ENCODE measurements at places on chromosomes 12 and 14. TPM values are rescaled to one million over a fixed set of nuclear protein-coding genes. Genes with fewer than 3 reads are reported as not detected.

Gene OR6C75
- not detected for total RNA-seq

GRCh38 chr14:51596488-51597117, 55.1 kb upstream of the FRMD6 start:
- DNase-seq: no peak

GRCh38 chr14:105847400-105847799, 321.0 kb downstream of the TMEM121 start:
- no peak for DNase-seq

Gene NUAK1
- 38.8 TPM for total RNA-seq

GRCh38 chr12:129815846-129816245, 88.0 kb downstream of the TMEM132D start:
- no peak for DNase-seq

GRCh38 chr12:93766371-93766770, 89.2 kb downstream of the CRADD start:
- no peak for DNase-seq

GRCh38 chr12:109479761-109480160, 2.3 kb downstream of the UBE3B start:
- DNase-seq: no peak

Gene A2M
- total RNA-seq: 569 TPM

Gene FAM161B
- total RNA-seq: 3.8 TPM

- no peak for DNase-seq
Observed at GRCh38 chr14:71638523-71639196, 293.6 kb upstream of the RGS6 start.

DNA sequence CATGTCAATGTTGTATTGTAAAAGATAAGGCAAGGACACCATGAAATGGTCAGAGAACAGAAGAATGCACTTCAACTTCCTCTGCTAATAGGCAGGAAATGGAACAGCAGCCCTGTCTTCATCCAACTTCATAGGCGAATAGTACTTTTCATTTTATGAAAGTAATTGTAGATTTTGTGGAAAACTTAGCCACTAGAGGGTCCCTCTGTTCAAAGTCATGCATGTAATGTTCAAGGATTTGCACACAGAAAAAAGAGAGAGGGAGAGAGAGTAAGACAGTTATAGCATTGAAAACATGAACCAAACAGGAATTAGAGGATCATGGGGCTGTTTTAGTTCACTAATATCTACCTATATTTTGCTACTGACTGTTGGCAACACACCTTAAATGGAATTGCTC, 172.2 kb downstream of the FLRT2 start:
- DNase-seq: no peak
